SW 1271 (cell line): ENCODE measurements at places on chromosomes 2 and 18.

GRCh38 chr2:61343141-61343540, 127.7 kb downstream of the USP34 start:
- no peak for DNase-seq

GRCh38 chr2:467543-467891, 179.6 kb upstream of the ALKAL2 start:
- DNase-seq: no peak

DNA sequence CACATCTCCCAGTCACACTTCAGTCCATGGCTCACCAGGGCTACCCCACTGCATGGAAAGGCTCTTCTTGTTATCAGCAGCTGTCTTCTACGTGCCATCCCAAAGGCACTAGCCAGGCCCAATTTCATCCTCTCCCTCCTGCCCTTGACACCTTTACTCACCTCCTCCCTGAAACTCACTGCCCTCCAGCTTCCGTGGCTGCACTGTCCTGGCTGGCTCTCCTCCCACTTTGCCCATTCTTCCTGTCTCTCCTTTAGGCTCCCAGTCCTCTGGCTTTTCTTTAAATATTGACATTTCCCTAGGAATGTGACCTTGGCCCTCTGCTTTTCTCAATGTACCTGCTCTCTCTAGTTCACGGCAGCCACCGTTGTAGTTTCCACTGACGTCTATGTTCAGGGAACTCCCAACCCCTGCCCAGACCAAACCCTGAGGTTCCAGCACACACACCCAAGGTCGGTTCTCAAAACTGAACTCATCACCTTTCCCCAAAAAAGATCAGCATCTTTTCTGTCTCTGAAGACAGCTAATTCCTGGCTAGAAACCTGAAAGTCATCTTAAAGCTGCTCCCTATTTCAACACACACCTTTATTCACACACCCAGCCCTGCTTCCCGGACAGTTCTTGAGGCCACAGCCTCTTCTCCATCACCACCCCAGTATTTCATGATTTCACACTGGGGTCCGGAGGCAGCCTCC, 36.7 kb downstream of the WDFY1 start:
- DNase-seq: no peak

DNA sequence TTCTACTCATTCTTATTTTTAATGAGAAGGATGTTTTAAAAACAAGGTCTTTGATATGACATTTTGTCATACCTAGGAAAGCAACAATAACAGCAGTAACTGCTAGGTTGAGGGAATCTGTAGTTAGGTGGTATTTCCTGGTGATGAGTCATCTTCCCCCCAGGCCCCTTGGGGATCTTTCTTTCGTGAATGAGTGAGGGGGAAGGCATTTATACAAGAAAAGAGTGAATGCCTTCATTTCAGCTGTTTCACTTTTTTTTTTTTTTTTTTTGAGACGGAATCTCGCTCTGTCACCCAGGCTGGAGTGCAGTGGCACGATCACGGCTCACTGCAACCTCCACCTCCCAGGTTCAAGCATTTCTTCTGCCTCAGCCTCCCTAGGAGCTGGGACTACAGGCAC, 108.6 kb downstream of the MAP4K4 start:
- DNase-seq: peak; percentile 82

DNA sequence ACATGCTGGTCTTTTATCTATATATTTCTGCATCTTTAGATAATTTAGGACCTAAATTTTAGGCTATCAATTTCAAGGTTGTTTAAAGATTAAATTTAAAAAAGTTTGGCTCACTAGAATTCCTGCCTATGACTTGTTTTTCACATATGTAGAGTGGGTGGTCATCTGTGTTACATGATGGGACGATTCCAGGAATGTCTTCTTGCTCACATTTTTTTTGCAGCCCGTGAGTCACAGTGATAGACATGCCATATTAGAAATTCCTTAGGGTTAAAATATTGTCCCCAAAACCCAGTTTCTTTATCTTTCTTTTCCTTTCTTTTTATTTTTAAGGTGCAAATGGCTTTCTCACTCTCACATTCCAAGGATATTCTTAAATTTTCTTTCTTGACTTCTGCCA, 652.0 kb downstream of the PLCL1 start:
- no peak for DNase-seq

GRCh38 chr2:205409411-205409810, 272.9 kb upstream of the NRP2 start:
- no peak for DNase-seq

- no peak for DNase-seq
These were observed 37.5 kb upstream of the SLC38A11 start for GRCh38 chr2:164992818-164993217.

DNA sequence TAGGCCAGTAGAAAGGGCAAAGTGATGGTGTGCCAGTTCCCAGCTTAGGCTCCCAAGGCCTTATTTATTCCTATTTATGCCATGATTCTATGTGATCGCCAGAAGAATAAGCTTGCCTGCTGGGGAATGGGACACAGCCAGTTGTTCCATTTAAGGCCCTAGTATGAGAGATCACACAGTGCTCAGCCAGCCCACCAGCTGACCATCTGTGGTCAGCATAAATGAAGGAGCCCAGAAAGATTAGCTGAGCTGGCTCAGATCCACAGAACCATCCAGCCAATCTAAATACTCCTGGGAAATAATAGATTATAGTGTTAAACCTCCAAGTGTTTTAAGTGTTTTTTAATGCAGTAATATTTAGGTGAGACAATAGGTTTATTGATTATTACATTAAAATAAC, 12.6 kb upstream of the L3MBTL4 start:
- no peak for DNase-seq
